ENCODE measurements at places on chromosomes 3 and 15.

GRCh38 chr3:109994853-109995252 lies 657.5 kb upstream of the DPPA4 start:
- no peak for DNase-seq

- DNase-seq, result no peak
Observed at GRCh38 chr15:59958288-59958687, 45.8 kb upstream of the FOXB1 start.

GRCh38 chr15:59205839-59206622 lies 612 bp upstream of the LDHAL6B start:
- DNase-seq, result no peak

DNA sequence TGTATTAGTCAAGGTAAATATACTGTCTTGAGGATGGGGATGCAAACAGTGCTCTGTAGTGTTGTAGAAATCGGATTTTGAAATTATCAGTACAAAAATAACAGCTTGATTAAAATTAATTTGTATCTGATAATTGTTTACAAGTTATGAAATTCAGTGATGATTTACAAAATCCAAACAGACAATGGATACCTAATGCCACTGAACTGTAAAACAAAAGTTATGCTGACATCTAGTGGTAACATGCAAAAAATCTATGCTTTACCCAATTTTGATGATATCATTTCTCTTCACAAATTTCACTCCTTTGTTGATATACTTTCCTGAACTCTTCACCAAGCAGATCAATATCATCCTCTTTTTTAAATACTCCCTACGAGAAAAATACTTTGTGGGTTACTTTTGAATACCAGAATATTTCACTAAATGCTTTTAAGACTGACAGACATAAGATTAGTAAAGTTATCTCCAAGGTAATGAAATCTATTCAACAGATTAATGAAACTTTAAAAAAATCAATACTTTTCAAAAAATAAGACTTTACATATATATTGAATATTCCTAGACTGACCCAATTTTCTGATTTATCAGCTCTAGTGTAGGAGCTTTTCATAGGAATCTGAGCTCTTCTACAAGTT lies 36.0 kb downstream of the MNS1 start:
- peak; percentile 38 for DNase-seq

- no peak for DNase-seq
Observed at GRCh38 chr3:53500165-53500777, 5.9 kb downstream of the CACNA1D start.

- no peak for DNase-seq
Observed at GRCh38 chr3:70069557-70069956, 70.0 kb downstream of the SAMMSON start.

- DNase-seq, result no peak
Observed at GRCh38 chr3:78724859-78725258, 1042.9 kb downstream of the ROBO1 start.

DNA sequence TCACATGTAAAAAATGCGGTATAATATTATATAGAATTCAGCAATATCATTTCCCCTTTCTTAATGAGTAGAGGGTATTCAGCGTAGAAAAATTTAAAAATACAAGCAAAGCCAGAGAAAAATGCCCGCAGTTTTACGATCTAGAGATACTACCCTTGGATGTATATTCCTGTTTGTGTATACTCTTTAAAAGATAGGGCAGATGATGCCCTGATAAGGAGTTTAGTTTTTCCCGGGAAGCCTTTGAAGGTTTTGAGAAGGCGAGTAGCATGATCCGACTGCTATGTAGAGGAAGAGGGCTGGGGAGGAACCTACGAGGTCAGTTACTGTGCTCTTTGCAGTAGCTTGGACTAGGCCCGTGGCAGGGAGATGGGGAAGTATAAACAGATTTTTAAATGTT lies 1.2 kb downstream of the YEATS2 start:
- DNase-seq, result no peak

DNA sequence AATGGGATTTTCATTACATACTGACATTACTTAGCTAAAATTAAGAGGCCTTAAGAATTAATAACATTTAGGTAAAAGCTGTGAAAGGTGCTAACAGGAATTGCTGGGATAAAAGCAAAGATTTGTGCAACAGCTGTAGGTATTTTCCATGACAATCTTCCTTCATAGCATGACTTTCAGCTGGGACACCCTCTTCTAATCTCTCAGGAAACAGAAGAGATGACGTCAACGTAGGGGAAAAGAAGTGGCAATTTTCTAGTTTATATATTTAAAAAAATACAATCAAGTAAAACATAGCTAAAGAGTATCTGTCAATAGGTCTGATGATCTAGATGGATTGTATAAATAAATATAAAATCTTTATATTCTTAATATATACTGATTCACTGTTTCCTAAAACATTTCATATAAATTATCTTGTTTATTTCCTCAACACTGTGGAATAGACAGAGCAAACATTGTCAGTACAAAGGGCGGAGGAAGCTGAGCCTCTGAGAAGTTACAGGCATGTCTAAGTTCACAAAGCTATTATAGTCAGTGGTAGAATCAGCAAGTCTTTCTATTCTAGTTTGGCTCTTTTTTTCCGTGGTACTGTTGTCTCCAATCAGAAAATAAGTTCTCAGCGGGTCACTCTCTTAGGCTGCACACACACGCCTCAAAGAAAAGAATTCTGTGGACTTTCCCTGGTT lies 217.0 kb downstream of the P3H2 start:
- DNase-seq, result no peak

GRCh38 chr3:181725131-181725731 lies 13.5 kb downstream of the SOX2 start:
- no peak for DNase-seq

DNA sequence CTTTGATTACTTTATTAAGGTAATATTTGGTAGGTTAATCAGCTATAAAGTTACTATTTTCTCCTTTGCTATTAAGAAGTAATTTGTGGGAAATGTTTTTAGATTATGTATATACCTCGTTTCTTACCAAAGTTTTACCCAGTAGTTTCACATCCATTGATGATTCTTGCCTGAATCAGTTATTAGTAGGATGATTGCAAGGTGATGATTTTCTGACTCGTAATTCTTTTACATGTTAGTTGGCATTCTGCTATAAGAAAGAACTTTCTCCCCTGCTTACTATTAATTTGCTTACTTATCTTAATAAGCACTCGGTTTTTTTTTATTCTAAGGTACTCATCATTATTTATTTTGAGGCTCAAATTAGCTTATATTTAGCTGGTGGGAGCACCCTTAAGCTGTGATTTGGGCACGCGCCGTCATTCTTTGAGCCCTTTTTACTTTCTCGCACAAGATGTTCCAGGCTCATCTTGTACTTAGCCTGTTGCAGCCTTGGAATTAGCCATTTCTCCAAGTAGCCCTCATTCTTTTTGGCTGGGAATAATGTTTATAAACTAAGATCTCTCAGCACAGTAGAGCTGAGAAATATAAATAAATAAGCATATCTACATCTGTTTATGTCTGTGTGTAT lies 15.3 kb downstream of the USP3 start:
- no peak for DNase-seq

GRCh38 chr15:74800559-74801094 lies 12.0 kb upstream of the LMAN1L start:
- DNase-seq, result no peak

DNA sequence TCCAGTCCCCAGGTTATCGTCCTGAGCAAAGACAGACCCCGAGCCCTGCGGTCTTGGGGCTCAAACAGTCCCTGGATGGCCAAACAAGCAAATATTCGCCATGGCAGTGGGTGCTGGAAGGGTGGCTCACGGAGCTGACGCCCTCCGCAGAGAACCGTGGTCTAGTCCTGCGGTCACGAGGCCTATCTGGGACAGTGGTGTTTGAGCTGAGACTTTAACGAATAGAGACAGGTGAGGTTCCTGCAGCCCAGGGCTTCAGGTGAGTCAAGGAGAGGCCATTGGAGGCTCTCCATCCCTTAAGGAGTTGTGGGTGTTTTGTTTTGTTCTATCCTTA lies 399 bp upstream of the SUCLG2 start:
- DNase-seq, result no peak

DNA sequence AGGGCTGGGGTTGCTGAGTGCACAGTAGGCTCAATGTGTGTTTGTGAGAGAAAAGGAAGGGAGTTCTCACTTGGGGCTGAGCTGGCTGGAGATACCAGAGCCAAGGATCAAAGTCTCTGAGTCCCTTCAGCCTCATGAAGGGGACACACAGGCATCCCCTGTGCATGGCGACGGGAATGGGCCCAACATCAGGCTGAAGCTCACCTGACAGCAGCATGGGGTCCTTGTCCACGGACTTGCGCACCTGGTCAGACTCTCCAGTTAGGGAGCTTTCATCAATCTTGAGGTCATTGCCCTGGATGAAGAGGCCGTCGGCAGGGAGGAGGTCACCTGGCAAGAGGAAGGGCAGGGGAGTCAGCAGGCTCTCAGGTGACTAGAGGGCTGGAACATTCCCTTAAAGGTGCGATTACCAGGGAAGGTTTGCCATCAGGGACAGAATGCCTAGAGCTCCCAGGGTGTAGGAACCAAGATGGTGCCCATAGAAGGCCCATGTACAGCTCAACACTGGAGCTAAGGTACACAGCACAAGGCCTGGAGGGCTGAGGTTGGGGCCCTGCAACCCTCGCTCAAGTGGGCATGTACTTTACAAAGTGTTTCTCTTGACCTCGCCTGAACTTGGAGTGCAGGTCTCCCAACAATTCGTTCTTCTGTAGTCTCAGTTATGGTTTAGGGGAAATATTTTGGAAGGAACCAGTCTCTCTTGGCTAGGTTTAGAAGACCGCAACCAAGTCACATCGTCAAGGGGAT lies 80.0 kb upstream of the SEC13 start:
- DNase-seq, result no peak

GRCh38 chr3:160001850-160002623 lies 13.4 kb downstream of the IL12A start:
- no peak for DNase-seq

- DNase-seq, result no peak
Observed at GRCh38 chr15:92624401-92624991, 31.1 kb downstream of the FAM174B start.

DNA sequence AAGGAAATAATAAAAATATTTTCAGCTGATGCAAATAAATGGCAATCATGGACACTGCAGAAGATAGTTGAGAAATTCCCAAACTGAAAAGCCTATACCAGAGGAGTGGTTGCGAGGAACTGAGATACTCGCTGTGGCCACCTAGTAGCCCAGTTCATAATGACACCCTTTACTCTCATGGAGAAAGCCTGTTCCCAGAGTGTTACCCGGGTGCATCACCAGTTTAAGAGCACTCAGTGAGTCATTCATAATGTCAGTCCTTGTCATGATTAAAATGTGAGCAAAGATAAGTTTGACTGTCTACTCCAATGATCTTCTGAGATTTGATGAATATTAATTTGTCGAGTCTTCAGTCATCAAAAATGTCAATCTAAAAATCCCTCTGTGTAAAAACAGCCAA lies 138.4 kb upstream of the LRRC3B start:
- DNase-seq, result no peak

DNA sequence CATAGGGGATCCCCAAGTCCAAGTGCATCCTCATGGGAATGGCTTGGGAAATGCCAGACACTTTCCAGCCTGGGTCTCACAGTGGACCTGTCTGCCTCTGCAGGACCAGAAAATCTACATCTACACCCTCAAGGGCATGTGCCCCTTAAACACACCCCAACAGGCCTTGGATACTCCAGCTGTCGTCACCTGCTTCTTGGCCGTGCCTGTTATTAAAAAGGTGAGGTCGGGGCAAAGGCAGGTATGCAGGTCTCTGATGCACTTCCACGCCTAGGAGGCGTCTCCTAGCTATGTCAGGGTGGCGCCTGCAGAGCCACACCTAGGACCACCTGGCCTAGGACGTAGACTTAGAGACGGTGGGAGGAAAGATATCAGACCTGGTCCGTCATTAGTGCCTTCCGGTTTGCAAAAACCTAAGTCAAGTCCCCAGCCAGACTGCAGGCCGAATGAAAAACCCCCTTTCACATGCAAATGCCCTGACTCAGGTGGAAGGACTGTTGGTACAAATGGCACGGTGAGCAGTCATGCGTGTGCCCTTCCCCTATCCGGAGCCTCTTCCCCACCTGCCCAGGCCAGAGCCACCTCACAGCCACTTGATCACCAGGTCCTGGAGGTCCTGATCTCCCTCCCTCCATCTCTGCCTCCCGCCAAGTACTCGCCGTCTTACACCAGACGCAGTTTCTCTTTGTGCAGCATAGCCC lies 143.5 kb downstream of the LRRK1 start:
- no peak for DNase-seq

GRCh38 chr15:65512807-65513416 lies 4.6 kb downstream of the DPP8 start:
- no peak for DNase-seq

- DNase-seq, result no peak
Observed at GRCh38 chr3:128854475-128854874, 24.9 kb upstream of the ACAD9 start.

GRCh38 chr3:15159501-15160136 lies 46.4 kb upstream of the CAPN7 start:
- DNase-seq, result no peak

GRCh38 chr3:175502155-175502554 lies 643.0 kb downstream of the NAALADL2 start:
- DNase-seq, result no peak

GRCh38 chr3:43334976-43335375 lies 48.6 kb downstream of the SNRK start:
- no peak for DNase-seq

DNA sequence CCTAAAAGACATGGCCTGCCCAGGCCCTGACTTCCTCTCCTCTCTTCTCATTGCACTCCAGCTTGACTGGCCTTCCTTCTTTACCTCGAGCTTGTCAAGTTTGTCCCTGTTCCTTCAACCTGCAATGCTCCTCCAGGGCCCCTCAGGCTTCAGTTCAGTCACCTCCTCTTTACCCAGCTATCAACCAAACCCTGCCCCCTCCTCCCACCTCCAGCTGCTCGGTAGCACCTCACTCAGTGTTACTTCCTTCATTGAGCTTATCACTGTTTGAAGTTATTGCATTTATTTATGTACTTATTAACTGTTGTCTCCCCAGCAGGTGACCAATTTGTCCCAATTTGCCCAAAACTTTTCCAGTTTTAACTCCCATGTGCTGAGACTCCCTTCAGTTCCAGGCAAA lies 95.8 kb upstream of the UBE2E1 start:
- DNase-seq, result no peak

- DNase-seq, result no peak
Observed at GRCh38 chr3:176780766-176781165, 416.5 kb downstream of the TBL1XR1 start.

DNA sequence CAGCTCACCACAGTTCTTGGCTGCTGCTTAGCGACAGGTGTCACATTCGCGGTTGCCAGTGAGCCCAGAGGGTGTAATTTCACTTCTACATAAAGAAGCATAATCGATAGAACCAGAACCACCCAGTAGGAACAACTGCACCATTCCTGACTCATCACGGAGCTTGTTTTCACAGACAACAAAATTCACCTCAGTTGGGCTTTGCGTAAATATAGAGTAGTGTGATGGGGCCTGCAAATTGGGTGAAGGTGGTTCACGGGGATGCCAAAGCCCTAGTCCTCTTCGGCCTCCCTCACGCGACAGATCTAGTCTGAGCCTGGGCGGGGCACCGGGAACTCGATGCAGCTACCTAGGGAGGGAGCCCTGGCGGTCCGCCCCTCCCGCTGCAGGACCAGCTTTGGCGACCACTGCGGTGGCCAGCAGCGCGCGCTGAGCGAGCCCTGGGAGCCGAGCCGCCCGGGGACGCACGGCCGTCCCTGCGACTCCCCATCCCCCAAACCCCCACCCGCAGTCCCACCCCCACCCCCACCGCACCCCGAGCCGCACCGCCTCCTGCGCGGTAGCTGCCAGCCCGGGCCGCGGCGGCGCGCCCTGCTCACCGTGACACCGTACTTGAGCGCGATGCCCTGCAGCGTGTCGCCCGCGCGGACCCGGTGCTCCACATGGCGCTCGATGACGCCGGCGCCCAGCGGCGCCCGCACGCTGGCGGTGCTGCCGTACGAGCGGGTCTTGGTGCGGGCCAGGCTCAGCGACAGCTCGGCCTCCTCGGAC lies 519 bp downstream of the LYSMD2 start:
- DNase-seq, result peak; percentile 22
